ENCODE measurements at places on chromosomes 2 and 18. TPM values are rescaled to one million over a fixed set of nuclear protein-coding genes. Genes with fewer than 3 reads are reported as not detected.

DNA sequence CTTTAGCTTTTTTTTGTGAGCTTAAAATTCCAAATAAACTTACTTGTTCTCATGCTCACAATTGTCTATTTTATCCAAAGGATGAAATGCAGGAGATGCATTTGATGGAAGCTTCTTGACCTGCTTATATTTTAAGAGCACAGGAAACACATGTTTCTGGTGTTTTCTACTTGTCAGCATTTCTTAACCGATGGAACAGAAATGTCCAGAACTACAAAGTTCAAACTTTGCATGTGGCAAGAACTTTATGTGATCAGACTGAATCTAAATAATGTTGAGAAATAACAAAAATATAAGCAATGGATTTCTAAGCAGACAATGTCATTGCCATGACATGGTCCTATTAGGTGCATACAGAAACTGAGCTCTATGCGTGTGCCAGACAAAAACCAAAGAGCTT, 9.9 kb upstream of the CTLA4 start:
- DNase-seq, result no peak

CCBE1 gene
- total RNA-seq, result 1.9 TPM

GRCh38 chr2:229969921-229970320, 47.6 kb downstream of the FBXO36 start:
- no peak for DNase-seq

DNA sequence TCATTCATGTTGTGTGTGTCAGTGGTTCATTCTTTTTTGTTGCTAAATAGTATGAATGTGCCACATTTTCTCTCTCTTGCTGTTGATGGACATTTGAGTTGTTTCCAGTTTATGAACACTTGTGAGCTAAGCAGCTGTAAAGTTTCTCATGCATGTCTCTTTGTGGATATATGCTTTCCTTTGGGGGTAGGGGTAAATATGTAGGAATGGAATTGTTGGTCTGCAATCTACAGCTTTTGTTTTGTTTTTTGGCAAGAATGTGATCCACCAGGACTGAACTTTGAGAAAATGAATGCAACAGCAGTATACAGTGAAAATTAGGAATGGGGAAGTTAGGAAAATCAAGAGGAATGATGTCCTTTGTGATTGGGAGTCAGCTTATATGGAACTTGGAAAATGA, 226.3 kb downstream of the CDCA7 start:
- DNase-seq, result no peak

DNAJC5G gene
- total RNA-seq, result 7.3 TPM

TEKT4 gene
- not detected for total RNA-seq

DNA sequence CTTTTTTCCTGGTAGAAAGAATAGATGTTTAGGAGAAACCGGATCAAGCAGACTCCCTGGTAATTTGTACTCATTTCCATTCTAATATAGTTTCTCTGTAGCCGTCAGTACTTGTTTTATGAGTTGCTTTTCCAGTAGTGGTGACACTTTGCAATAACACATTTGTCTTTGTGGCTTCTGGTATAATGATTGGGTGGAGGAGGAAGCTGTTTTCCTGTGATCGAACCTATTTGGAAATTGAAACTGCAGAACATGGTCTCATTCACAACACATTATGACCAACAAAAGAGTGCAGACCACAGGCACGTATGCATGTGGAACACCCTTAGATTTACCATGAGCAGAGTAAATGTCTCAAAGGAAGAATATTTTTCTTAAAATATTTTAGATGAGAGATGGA, 7.6 kb upstream of the SERPINB12 start:
- no peak for DNase-seq

GRCh38 chr2:95054016-95054415, 28.5 kb downstream of the MAL start:
- no peak for DNase-seq

RBM44 gene
- 0.65 TPM for total RNA-seq

DNA sequence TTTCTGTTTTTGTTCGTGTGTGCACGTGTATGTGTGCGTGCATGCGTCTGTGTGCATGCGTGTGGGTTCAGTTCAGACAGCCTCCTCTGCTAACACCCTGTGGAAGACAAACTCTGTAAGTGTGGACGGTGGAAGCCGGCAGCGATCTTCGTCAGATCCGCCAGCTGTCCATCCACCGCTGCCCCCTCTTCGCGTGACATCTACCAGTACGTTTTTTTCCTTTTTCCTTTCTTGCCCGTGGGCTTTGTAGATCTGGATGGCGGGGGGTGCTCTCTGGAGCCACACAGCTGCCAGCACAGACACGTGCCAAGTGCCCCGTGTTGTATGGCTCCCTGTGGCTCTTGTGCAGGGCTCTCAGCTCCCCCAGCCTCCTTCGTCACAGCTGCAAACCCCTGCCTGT, 32.3 kb downstream of the ITGB1BP1 start:
- no peak for DNase-seq

ATOH8 gene
- 20.8 TPM for total RNA-seq

REV1 gene
- total RNA-seq, result 50.1 TPM

SMYD1 gene
- 1.5 TPM for total RNA-seq
